Skeletal muscle tissue (tissue), 5 donors: ENCODE measurements at places on chromosomes 1 and 21. TPM values are rescaled to one million over a fixed set of nuclear protein-coding genes. Genes with fewer than 3 reads are reported as not detected.

HES3 gene
- total RNA-seq = not detected

MIXL1 gene
- total RNA-seq = not detected

TRAF3IP3 gene
- 1.0 TPM for total RNA-seq

DHRS3 gene
- total RNA-seq = 37.6 TPM

TMEM52 gene
- total RNA-seq = 21.9 TPM

CRP gene
- not detected for total RNA-seq

ERG gene
- 4.7 TPM for total RNA-seq
